ENCODE measurements at places on chromosomes 1 and 21.

GRCh38 chr1:92538048-92538412, 51.3 kb upstream of the GFI1 start:
- DNase-seq = peak; percentile 89

- DNase-seq = no peak
Measured at GRCh38 chr1:151887028-151887427, 22.3 kb downstream of the THEM4 start.

DNA sequence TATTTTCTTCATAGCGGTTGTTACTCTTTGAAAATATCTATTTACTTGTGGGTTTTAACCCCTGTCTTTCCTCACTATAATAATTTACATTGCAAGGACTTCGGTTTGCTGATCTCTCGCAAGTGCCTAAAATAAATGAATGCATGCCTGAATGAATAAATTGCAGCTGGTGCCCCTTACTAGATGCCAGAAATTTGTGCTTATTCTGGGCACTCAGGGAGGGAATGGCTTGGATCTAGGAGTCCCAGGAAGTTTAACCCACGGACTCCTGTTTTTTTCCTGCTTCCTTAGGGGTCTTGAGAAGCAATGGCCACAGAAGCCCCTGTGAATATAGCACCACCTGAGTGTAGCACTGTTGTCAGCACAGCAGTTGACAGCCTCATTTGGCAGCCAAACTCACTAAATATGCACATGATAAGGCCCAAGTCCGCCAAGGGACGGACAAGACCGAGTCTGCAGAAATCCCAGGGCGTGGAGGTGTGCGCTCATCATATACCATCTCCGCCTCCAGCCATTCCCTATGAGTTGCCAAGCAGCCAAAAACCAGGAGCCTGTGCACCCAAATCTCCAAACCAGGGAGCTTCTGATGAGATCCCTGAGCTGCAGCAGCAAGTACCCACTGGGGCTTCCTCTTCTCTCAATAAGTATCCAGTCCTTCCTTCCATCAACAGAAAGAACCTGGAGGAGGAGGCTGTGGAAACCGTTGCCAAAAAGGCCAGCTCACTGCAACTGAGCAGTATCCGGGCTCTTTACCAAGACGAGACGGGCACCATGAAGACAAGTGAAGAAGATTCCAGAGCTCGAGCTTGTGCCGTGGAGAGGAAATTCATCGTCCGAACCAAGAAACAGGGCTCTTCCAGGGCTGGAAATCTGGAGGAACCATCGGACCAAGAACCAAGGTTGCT, 4.2 kb upstream of the PLA2G2C start:
- no peak for DNase-seq

GRCh38 chr21:35077975-35078374, 28.9 kb upstream of the RUNX1 start:
- peak; percentile 3 for DNase-seq

- no peak for DNase-seq
Measured at GRCh38 chr1:90411185-90411584, 305.9 kb downstream of the BARHL2 start.

DNA sequence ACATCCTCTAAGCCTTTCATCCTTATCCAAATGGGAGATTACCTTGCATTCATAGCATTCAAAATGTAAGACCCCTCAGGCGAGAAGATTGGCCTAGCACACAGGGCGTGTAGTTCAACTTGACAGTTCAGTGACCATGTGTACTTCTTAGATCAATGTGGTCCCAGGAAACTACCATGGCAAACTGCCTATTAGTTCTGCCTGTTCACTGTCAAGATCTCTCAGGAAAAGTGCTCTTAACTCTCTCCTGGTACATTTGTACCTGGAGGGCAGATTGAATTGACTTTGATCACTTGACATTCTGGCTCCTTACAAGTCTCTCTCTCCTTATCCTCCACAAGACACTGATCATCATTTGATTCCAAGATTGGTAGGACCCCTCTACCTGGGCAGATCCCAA, 122.4 kb downstream of the CDC7 start:
- no peak for DNase-seq

DNA sequence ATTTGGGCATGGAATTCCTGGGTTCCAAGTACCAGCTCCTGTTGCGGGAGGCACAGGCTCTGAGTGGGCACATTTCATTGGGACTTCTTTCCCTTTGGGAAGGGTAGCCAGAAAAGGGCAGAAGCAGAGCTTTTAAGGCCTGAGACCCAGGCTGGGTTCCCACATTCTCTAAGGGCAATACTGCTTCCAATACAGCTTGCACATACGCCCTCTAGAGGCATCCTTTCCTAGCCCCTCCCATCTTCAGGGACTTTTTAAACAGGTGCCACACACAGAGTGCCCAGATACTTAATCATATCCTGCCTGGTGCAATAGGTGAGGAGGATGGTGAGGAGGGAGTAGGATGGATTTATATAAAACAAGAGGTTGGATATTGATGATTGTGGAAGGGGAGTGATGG, 5.7 kb downstream of the GPR88 start:
- DNase-seq = peak; percentile 51
